ENCODE measurements at places on chromosomes 6 and 20.
A peak's percentile ranks its signal among the peaks of the same experiment; 100 is the strongest.

- no peak for ATAC-seq
These were observed 215.2 kb upstream of the TAB2 start for GRCh38 chr6:149102324-149102723.

DNA sequence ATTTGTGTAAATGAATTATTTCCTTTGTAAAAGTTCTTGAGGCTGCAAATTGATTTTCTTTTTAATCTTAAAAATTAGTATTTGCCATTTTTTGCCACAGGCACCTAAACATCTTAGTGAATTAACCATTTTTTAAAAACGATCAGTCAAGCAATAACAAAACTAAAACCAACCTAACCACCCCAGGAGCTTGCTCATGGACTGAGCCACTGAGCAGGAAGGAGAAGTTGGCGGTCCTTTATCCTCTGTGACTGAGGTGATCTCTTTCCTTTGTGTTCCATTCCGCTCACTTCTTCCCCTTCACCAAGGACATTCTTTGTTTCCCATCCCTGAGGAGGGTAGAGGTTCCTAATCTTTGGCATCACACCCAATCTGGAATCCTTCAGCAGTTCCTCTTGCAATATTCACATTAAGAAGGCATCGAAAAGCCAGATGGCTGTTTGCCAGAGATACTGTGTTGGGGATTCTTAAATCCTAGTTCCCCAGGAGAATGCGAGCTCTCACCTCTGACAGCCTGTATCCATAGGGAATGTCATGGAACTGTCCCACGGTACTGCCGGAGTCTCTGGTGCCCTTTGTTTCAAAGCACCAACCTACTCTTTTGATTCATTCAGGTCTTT lies 30.5 kb downstream of the RPRD1B start:
- ATAC-seq, result no peak

GRCh38 chr20:57417830-57418780 lies 26.9 kb downstream of the RBM38 start:
- no peak for ATAC-seq

- no peak for ATAC-seq
These were observed 1.7 kb upstream of the NKX2-2 start for GRCh38 chr20:21515300-21516179.

GRCh38 chr6:26420688-26421171 lies 18.7 kb downstream of the BTN3A1 start:
- ATAC-seq, result peak; percentile 67

- ATAC-seq, result peak; percentile 98
These were observed 141.9 kb upstream of the NEDD9 start for GRCh38 chr6:11374036-11375010.
